ENCODE measurements at places on chromosomes 6 and 20. TPM values are rescaled to one million over a fixed set of nuclear protein-coding genes. Genes with fewer than 3 reads are reported as not detected.

ZNFX1 gene
- 6.9 TPM for polyA plus RNA-seq

DNA sequence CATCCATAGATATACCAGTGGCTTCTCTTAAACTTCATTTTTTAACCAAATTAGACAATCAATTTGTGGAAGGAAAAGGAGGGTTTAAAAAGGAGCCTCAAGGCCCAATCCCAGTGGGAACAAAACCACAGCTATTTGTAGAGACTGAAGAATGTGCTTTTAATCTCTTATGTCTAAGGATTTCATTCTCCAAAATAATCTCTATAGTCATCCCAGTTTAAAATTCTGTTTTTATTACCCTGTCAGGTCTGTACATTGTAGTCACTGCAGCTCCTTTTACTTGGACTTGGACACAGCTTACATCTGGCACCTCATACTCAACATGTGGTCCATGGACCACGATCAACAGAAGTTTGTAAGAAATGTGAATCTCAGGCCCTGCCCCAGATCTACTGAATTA is 152.1 kb upstream of the STMND1 start:
- DNase-seq = no peak

IL22RA2 gene
- polyA plus RNA-seq = not detected

GRCh38 chr20:53345536-53346334 is 247.9 kb downstream of the ZNF217 start:
- DNase-seq = no peak

DBNDD2 gene
- 31.0 TPM for polyA plus RNA-seq

SMLR1 gene
- polyA plus RNA-seq = not detected

AGER gene
- polyA plus RNA-seq = 11.5 TPM

GRCh38 chr6:18405477-18406293 is 18.5 kb downstream of the RNF144B start:
- DNase-seq = no peak

DNA sequence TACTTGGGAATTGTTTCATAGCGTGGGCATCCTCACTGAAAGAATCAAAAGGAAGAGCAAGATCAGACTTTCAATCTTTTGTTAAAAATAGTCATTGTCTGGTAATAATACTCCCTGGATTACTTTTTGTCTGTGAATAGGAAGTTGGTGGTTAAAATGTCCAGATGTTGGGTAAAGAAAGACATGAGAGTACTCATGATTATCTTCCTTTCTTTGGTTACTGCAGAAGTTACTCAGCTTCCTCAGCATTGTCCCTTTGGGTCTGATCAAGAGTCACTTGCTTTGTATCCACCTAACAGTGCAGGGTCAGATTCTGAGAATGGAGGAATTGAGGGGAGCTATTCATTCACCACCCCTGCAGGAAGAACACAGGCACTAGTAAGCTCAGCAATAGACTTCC is 54.6 kb downstream of the RIN2 start:
- no peak for DNase-seq

POPDC3 gene
- polyA plus RNA-seq = 83.6 TPM

DNA sequence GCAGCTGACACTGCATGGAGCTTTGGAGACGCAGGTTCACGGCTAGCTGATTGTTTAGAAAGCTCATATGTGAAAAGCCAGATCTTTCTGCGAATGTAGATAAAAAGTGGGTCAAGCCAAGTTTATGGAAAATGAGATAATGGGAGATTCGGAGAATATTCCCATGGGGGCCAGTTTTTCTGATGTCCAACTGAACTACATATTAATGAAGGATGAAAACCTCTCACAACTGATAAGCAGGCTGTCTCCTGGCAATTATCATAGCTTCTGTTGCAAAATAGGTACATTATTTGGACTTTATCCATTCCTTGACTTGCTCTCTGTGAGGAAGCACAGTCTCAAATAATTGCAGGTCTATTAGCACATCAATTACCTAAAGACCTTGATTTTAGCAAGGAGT is 21.1 kb downstream of the HDGFL1 start:
- no peak for DNase-seq

C20orf202 gene
- polyA plus RNA-seq = 0.48 TPM

- DNase-seq = no peak
These were observed 354.4 kb downstream of the FRK start for GRCh38 chr6:115706324-115706723.

DNA sequence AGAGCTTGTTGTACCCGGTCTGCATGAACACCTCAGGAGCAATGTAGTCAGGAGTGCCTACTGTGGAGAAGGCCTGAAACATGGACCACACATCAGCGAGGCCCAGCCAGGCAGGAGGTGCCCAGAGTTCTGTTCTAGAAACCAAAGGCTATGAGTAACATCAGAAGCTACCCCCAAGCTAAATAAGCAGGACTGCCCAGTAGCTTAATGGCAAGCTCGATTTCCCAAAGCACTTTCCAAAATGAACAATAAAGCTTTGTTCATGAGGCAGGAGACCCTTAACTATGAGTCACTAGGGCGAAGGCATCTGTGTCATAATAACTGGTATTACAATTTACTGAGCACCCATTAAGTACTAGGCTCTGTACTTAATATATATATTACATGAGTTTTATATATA is 47.4 kb downstream of the STK38 start:
- no peak for DNase-seq

GRCh38 chr6:90870561-90870960 is 283.7 kb upstream of the MAP3K7 start:
- DNase-seq = no peak

GRCh38 chr20:17444091-17444490 is 87.1 kb downstream of the BFSP1 start:
- no peak for DNase-seq

Data from muscle of arm (tissue), 14 donors.